Suprapubic skin (tissue), 4 donors: ENCODE measurements at places on chromosomes 2 and 18. TPM values are rescaled to one million over a fixed set of nuclear protein-coding genes. Genes with fewer than 3 reads are reported as not detected.

The ACTG2 gene
- 9.4 TPM for total RNA-seq

The NOSTRIN gene
- total RNA-seq: 7.1 TPM

The SCN9A gene
- total RNA-seq: 6.5 TPM

The GRB14 gene
- 7.9 TPM for total RNA-seq

The APLF gene
- total RNA-seq: 9.9 TPM

The XRCC5 gene
- total RNA-seq: 122 TPM

DNA sequence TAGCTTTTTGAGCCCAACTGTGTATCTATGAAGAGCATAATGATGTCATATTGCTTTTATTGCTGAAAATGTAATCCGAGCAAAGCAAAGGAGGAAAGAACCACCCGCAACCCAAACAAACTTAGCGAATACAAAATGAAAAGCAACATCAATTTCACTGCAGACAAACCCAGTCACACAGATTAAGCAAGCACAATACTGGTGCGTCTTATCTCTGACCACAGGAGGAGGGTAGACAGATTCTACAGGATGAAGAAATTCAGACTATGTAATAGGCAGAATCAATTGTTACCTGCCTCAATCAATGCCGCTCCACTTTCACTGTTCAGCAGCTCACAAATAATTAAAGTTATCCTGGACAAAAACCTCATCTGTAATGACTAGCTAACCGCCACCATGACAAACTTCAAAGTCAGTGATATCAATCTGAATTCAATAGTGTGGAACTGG lies 115.5 kb upstream of the SP3 start:
- DNase-seq: no peak

- DNase-seq: no peak
Measured at GRCh38 chr2:190123956-190124355, 61.4 kb upstream of the MSTN start.

DNA sequence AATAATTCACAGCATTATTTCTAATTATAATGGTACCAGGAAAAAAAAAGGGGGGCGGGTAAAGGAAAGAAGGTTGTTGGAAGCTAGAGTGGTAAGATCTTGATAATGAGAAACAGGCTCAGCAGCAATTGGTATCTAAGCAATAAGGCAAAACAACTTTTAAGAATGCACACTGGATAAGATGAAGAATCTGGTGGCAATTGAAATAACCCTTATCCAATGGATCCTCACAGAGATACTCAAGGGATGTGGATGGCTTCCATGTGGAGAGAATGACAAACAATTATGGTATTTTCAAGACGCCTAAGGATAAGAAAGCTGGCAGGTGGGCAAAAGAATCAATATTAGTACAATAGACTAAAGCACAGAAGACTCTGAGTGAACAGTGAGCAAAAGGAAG lies 153.6 kb downstream of the UPP2 start:
- no peak for DNase-seq

DNA sequence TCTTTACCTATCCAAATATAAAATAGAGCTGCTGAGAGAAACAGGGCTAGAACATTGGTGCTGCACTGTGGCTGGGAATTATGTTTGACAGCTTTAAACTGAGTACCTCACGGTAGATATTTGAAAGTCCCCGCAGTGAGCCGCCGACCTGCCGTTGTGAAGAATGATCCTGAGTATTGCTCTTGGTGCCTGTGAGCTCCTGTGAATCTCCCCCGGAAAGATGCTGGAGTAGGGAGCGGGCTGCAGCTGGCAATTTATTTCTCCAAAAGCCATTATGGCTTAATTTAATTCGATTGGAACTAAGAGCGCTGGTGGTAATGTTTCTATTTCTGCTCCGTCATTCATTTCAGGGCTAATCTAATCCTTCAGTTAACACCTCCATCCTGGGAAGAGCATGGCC lies 129.4 kb upstream of the TPO start:
- no peak for DNase-seq

DNA sequence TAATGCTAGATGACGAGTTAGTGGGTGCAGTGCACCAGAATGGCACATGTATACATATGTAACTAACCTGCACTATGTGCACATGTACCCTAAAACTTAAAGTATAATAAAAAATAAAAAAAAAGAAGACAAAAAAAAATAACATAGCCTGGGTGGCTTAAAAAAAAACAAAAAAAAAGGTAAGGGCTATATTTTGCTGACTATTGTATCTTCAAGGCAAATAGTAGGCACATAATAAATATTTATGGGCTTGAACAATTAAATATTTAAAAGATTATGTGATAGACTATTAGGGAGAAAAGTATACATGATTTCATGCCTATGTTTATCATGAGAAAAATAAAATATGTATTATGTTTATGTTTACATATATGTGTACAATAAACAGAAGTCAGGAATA lies 99.4 kb downstream of the CCDC148 start:
- DNase-seq: no peak

DNA sequence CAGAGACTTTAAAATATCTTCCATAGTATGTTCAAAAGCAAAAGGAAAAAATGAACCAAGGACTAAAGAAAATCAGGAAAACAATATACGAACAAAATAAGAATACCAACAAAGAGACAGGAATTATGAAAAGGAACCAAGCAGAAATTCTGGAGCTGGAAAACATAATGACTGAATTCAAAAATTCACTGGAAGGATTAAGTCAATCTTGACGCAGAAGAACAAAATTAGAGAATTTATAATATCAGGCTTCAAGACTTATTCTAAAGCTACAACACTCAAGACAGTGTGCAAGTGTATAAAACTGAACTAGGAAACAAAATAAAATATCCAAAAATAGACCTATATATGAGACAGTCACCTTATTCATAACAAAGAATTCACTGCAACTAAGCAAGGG lies 56.9 kb upstream of the GYPC start:
- no peak for DNase-seq

GRCh38 chr2:234880551-234881211 lies 71.1 kb upstream of the SH3BP4 start:
- no peak for DNase-seq
